ENCODE measurements at places on chromosomes 1 and 21. TPM values are rescaled to one million over a fixed set of nuclear protein-coding genes. Genes with fewer than 3 reads are reported as not detected.

RASSF5 gene
- 6.2 TPM for total RNA-seq

GRCh38 chr1:191579019-191579418 is 579.2 kb upstream of the RGS18 start:
- H3K27ac ChIP-seq: no peak overlapping the region
- ATAC-seq: no peak
- H3K4me3 ChIP-seq: no peak overlapping the region
- H3K36me3 ChIP-seq: no peaks in the 10 kb centered on the region

DNA sequence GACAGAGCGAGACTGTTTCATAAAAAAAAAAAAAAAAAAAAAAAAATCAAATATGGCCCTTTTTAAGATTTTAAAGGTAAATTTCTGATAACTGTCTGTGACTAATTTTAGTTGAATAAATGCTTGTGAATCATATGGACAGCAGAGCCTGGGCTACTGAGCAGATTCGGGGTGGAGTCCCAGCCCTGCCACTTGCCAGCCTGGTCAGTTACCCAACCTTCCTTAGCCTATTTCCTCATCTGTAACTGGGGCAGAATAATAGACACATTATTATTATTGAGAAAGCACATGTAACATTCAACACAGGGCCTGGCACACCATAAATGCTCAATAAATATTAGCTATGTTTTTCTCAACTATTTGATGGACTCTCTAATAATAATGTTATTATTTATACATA is 11.2 kb upstream of the H3-3A start:
- H3K27me3 ChIP-seq: no peaks in the 10 kb centered on the region
- H3K27ac ChIP-seq: no peak overlapping the region
- no peaks in the 10 kb centered on the region for H3K4me1 ChIP-seq
- H3K4me3 ChIP-seq: no peak overlapping the region

GRCh38 chr21:46560568-46561444 is 44.1 kb downstream of the S100B start:
- no peaks in the 10 kb centered on the region for H3K27me3 ChIP-seq
- ATAC-seq: no peak

DNA sequence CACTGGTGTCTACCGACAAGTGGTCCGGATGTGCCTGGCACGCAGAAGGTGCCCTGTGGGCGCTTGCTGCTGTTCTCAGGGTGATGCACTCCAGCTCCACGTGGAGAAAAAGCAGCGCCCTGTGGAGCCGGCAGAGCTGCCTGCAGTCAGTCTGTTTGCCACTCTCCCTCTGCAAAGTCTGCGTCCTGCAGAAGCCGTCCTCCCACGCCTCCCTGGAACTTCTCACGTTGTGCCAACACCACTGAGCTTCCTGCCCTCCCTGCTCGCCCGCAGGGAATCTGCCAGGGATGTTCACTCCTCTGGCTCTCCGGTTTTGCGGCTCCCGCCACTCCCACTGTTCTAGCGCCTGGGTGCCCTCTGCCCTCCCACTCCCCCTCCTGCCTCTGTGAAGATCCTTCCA is 19.8 kb upstream of the UBXN10 start:
- no peaks in the 10 kb centered on the region for H3K4me1 ChIP-seq
- no peaks in the 10 kb centered on the region for H3K27me3 ChIP-seq
- H3K27ac ChIP-seq: no peak overlapping the region
- H3K36me3 ChIP-seq: no peaks in the 10 kb centered on the region
- ATAC-seq: no peak

FNDC5 gene
- 7.3 TPM for total RNA-seq

DNA sequence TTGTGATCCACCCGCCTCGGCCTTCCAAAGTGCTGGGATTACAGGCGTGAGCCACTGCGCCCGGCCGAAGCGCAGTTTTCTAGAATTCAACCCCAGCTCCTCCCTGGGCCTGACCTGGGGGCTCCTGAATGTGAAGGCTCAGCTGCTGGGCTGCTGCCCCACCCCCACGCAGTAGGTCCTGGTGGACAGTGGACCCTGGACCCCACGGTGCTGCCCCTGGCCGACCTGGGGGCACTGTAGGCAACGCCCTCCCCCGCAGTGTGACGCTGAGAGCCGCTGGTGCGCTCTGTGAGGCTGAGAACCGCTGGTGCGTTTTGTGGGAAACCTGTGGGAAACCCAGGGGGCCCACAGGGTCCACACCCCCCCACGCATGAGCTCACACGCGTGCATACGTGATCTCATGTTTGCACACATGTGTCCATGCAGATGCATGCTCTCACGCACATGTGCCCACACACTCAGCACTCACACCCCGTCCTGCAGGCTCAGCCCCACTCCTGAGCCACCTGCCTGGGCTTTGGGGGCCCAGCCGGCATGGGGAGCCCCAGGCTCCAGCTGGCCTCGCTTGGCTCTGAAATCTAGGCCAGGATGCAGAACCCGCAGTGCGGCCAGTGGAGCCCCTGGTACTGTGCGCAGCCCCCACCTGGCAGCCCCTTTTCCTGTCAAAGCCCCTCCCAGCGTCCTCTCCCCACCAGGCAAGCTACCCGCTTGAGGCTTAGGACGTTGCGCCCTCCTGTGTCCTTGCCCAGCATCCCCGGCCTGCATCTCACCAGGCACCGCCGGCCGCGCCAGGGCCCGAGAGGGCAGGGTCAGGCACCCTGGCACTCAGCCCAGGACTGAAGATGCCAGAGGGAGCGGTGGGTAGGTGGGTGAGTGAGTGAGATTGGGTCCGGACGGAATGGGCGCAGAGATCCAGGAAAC is 67.7 kb downstream of the COL18A1 start:
- no peak overlapping the region for H3K4me3 ChIP-seq
- peaks cover 15% of the 10 kb centered on the region for H3K27me3 ChIP-seq
- peak overlapping the region; percentile 84 for H3K27ac ChIP-seq

OR2G6 gene
- 0.08 TPM for total RNA-seq

GNAT2 gene
- not detected for total RNA-seq

- H3K27ac ChIP-seq: no peak overlapping the region
- no peaks in the 10 kb centered on the region for H3K4me1 ChIP-seq
- no peak for ATAC-seq
- H3K36me3 ChIP-seq: no peaks in the 10 kb centered on the region
- no peak overlapping the region for H3K4me3 ChIP-seq
- peaks cover 22% of the 10 kb centered on the region for H3K27me3 ChIP-seq
Observed at GRCh38 chr21:31158789-31159581, 120.7 kb upstream of the KRTAP19-8 start.

- no peak overlapping the region for H3K27ac ChIP-seq
- no peak overlapping the region for H3K4me3 ChIP-seq
- no peaks in the 10 kb centered on the region for H3K27me3 ChIP-seq
- no peaks in the 10 kb centered on the region for H3K36me3 ChIP-seq
Observed at GRCh38 chr21:19239696-19240095, 836.1 kb upstream of the TMPRSS15 start.

- H3K27ac ChIP-seq: no peak overlapping the region
- H3K36me3 ChIP-seq: no peaks in the 10 kb centered on the region
- no peaks in the 10 kb centered on the region for H3K27me3 ChIP-seq
- no peak overlapping the region for H3K4me3 ChIP-seq
Observed at GRCh38 chr1:163406772-163407171, 85.0 kb downstream of the NUF2 start.

- H3K4me1 ChIP-seq: peaks cover 7% of the 10 kb centered on the region
- peak overlapping the region; percentile 85 for H3K27ac ChIP-seq
- peaks cover 12% of the 10 kb centered on the region for H3K36me3 ChIP-seq
- no peak overlapping the region for H3K4me3 ChIP-seq
Observed at GRCh38 chr1:111347026-111347425, 56.4 kb downstream of the CHIA start.

DNA sequence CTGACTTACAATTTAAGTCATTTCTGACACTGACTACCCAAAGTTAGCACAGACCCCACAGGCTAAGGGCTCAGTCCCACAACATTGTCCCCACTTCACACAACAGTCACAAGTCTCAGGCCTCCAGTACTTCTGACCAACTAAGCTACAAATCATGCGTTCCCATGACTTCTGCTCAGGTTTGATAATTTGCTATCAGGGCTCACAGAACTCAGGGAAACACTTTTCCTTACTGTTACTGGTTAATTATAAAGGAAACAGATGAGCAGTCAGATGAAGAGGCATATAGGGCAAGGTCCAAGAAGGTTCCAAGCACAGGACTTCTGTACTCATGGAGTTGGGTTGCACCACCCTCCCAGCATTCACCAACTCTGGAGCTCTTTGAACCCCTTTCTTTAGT is 151.2 kb upstream of the TNR start:
- no peak overlapping the region for H3K4me3 ChIP-seq
- no peak for ATAC-seq
- H3K36me3 ChIP-seq: no peaks in the 10 kb centered on the region
- H3K27ac ChIP-seq: no peak overlapping the region
- H3K27me3 ChIP-seq: no peaks in the 10 kb centered on the region
- H3K4me1 ChIP-seq: no peaks in the 10 kb centered on the region

UBL4B gene
- 0.27 TPM for total RNA-seq

DNA sequence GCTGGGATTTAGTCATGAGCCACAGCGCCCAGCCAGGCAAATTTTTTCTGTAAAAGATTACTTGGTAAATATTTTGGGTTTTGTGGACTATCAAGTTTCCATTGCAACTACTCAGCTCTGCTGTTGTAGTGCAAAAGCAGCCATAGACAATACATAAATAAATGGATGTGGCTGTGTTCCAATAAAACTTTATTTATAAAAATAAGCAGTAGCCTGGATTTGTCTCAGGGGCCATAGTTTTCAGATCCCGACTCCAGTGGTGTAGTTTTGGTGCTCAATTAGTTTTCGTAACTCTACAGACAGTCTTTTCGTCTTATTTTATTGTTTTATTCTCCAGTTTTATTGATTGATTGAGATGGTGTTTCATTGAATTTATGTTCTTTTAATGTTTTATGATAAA is 80.1 kb upstream of the IVNS1ABP start:
- H3K36me3 ChIP-seq: no peaks in the 10 kb centered on the region
- no peaks in the 10 kb centered on the region for H3K27me3 ChIP-seq
- H3K4me3 ChIP-seq: no peak overlapping the region
- H3K27ac ChIP-seq: no peak overlapping the region
- ATAC-seq: no peak
- no peaks in the 10 kb centered on the region for H3K4me1 ChIP-seq

DNA sequence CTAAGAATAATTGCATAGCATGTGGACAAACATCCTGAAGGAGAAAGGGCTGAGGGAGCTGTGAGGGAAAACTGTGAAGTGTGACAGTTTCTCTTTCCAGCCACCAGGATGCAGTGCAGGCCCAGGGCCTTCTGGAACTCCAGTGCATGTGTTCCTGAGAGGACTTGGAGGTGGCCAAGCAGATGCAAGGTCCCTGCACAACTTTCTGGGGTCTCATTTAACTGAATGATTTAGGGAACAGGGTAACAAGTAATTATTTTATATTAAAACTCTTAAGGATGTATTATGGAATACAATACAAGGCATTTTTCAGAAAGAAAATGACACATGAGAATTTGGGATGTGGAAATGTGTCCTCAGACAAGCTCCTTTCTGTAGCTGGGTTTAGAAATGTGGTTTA is 61.2 kb upstream of the MCOLN3 start:
- peak; percentile 87 for ATAC-seq
- no peaks in the 10 kb centered on the region for H3K4me1 ChIP-seq
- no peak overlapping the region for H3K27ac ChIP-seq
- H3K27me3 ChIP-seq: no peaks in the 10 kb centered on the region

DNA sequence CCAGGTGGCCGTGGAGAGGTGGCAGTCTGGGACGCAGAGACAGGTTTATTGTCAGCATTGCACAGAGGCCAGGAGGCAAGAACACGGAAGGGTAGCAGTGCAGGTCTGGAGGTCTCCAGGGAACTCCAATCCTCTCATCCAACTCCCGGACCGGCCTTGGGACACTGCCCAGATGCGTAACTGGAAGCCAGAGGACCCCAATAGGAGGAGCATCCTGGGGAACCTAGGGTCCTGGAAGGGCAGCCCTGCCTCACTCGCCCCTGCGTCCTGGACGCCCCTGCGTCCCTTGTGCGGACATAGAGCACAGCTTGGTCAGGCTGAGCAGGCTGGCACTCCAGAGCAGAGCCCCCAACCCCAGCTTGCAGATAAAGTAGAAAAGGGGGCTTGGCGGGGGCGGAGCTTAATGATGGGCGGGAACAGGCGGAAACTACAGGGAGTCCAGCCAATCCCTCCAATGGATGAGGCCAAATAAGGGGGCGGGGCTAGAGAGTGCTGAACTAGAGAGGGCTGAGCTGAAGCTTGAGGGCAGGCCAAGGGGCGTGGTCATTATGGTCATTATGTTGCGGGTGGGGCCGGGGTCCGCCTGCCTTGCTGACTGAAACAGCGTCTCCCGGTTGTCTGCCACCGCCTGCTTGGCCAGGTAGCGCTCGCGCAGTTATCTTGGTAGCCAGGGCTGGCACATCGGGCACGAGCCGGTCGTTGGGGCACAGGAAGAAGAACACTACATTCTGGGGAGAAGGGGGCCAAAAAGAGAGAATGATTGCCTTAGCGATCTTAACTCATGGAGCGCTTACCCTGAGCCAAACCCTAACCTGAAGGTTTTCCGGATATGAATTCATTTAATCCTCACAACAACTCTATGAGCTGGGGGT is 3.7 kb upstream of the ARHGEF19 start:
- H3K4me3 ChIP-seq: peak overlapping the region; percentile 33
- ATAC-seq: peak; percentile 34
- no peaks in the 10 kb centered on the region for H3K27me3 ChIP-seq
- no peaks in the 10 kb centered on the region for H3K4me1 ChIP-seq
- no peak overlapping the region for H3K27ac ChIP-seq

DNA sequence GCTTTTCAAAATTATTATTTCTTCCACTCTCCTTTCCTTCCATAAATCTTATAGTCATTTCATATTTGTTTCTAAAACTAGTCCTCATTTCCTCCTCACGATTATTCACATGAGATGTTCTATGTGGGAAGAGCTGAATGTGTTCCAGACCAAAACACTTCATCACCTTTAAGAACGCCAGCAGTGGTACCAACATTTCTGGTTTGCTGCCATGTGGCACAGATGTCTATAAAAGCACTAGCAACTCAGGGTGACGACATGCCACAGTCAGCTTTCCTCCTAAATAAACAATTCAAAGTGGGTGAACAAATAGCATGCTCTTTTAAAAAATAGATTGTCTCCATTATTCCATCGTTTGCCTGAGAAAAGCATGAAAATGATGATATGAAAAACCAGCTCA is 1217.8 kb upstream of the ADGRL2 start:
- H3K36me3 ChIP-seq: no peaks in the 10 kb centered on the region
- ATAC-seq: no peak
- no peak overlapping the region for H3K4me3 ChIP-seq
- H3K4me1 ChIP-seq: no peaks in the 10 kb centered on the region

APOBEC4 gene
- total RNA-seq: not detected

GRCh38 chr1:228341450-228341813 is 65.2 kb downstream of the TRIM11 start:
- ATAC-seq: no peak
- H3K27me3 ChIP-seq: no peaks in the 10 kb centered on the region
- H3K4me3 ChIP-seq: no peak overlapping the region
- no peaks in the 10 kb centered on the region for H3K36me3 ChIP-seq
- no peak overlapping the region for H3K27ac ChIP-seq

- H3K27me3 ChIP-seq: peaks cover 19% of the 10 kb centered on the region
- H3K27ac ChIP-seq: no peak overlapping the region
- H3K4me3 ChIP-seq: no peak overlapping the region
- H3K36me3 ChIP-seq: no peaks in the 10 kb centered on the region
- no peaks in the 10 kb centered on the region for H3K4me1 ChIP-seq
- no peak for ATAC-seq
Observed at GRCh38 chr1:206886831-206887230, 10.4 kb upstream of the IL24 start.
